ENCODE measurements at places on chromosomes 3 and 15.

- DNase-seq = no peak
Observed at GRCh38 chr15:100994597-100995446, 75.7 kb downstream of the LRRK1 start.

DNA sequence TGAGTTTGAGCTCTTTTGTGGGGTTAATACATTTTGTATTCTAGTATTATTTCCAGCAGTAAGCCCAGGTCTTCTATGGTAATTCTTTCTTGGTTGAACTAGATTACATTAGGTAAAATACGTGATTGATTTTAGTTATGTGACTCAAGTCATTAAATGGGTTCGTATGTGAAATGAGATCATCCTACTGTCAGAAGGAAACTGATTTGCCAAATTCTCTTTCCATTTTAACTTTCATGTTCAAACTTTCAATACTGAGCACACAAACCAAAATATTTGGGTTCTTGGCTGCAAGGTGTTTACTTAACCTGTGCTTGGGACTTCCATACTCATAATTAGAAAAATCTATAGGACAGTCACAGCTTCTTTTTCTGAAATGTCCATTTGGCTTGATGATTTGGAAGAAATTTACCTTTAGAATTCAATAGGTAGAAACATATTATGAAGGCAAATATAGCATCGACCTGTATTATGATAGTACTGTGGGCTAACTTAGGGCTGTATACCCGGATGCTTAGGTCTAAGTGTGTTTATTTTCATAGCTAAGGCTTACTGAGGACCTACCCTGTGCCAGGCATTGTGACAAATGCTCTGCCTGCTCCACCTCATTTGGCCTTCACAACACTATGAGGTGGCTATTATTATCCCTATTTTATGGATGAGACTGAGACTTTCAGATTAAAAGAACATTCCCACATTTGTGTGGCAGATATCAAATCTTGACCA is 631.8 kb upstream of the GRM7 start:
- no peak for DNase-seq

- no peak for DNase-seq
Observed at GRCh38 chr3:127417709-127418559, 130.1 kb upstream of the PRR20G start.

- no peak for DNase-seq
Observed at GRCh38 chr3:183584246-183584913, 28.9 kb upstream of the KLHL6 start.

- DNase-seq = no peak
Observed at GRCh38 chr3:106792716-106793115, 584.5 kb upstream of the CCDC54 start.

- no peak for DNase-seq
Observed at GRCh38 chr3:98603580-98603979, 10.2 kb upstream of the CPOX start.

- no peak for DNase-seq
Observed at GRCh38 chr15:96247621-96248305, 82.7 kb upstream of the NR2F2 start.

DNA sequence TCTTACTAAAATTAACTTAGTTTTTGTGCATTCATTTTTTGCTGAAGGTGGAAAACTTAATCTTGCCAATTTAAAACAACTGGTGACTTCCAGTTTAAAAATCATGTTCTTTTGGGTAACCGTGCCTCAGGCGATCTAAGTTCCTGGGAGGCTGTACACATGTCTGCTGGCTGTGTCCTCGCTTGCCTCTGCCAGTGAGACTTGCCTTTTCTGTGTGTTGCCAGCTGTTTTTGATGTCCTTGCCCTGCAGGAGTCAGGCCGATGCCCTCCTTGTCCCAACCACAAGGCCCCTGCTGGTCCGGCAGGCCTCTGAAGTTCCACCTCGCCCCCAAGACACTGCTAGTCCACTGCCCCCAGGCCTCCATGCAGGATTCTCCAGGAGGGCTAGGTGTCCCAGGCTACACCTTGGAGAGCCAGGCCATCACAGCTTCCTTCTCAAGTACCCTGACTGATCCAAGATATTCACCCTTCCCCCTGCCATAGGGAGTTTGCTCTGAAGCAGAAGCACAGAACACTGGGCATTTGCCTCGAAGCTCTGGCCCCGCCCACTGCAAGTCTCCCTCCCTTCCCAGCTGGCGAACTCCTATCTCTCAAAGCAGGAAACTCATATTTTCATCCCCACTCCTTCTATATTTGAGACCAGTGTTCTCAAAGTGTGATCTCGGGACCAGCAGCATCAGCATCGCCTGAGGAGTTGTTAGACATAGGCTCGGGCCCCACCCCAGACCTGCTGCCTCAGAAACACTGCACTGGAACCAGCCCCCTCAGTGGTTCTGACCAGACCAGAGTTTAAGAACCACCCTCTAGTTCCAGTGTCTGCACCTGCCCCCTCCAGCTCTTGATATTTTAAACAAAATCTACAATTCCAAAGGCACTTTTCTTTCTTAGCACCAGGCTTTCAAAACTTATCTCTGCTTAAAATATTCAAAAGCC is 185.8 kb upstream of the UBE2E1 start:
- DNase-seq = no peak

DNA sequence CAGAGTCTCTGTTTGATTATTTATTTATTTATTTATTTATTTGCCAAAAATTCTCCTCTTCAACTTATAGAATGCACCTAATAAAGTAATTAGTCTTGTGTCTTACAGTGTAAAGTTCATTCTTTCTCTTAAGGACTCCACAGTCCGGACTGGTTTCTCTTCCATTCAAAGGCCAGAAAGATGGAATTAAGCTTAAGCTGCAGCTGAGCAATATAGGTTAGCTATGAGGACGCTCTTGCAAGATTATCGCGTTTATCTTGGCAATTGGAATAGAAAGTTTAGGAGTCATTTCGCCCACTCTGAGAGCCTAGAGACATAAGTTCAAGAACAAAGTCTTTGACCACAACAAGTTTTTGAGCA is 15.0 kb downstream of the TAGLN3 start:
- DNase-seq = no peak

DNA sequence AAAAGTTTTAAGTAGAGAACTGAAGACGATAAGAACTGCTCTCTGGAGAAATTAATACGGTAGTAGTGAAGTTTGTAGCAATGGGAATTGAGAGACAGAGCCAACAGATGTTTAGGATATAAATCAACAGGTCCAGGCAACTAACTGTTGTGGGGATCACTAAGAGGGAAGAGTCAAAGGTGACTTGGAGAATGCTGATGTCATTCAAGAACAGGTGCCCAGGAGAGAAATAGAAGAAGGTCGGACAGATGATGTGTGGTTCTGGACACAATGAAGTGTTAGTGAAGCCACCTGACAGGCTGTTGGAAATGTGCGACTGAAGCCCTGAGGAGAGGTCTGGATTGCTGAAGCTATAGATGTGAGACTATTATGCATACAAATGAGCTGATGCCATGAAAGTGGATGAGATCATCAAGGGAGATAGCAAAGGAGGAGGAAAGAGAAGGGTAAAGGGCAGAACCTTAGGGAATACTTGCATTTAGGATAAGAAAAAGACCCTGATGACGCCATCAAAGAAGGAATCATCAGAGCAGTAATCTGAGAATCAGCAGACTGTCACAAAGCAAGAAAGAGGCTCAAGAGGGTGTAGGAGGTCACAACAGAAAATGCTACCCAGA is 183.7 kb downstream of the FRMD5 start:
- no peak for DNase-seq

DNA sequence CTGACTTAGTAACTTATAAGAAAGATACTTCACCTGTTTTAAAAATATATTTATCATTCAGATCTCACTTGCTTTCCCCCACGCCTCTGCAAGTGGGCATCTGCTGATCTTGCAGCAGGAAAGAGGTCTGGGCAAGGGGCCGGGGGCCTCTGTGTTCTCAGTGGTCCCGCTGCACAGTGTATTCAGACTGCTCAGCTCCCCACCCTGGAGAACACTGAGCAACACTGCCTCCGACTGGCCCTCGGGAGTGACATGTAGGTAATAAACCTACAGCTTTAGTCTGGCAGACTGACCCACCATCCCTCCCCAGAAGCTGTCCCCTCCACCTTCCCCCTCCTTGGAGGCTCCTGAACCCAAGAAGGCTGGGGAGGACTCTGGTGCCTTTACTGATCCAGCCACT is 43.8 kb downstream of the GABRB3 start:
- DNase-seq = no peak

- DNase-seq = no peak
Observed at GRCh38 chr3:31249545-31249944, 283.2 kb upstream of the STT3B start.

DNA sequence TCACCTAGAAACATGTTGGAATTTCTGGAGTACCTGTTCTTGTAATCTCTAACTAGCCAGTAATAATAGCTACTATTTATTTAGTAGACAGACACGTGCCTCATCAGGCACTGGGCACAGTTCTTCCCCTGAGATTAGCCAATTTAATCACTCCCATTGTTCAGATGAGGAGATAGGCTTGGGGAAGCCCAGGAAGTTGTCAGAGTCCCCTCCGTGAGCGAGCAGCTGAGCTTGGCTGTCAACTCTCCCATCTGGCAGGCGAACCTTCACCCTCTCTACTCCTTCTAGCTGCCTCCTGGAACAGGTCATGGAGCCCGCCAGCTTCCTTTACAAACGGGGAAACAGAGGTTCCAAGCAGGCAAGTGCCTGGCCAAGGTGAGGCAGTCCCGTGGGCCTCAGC is 31.1 kb upstream of the FGD5 start:
- no peak for DNase-seq

DNA sequence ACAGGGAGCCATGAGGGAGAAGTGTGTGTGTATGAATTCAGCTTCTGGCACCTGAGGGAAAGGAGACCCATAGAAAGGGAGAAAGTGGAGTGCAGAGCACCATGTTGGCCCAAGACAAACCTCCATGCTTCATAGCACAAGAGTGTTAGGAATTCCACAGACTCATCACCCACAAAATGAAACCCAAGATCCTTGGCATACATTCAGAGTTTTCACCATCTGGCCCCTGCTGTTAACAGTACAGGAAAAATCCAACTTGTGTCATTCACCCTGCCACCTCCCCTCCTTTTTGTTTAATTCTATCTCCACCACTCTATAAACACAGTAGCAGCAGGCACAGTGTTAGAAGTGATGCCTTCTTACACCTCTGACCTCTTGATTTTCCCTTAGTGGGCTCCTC is 60.0 kb upstream of the MNS1 start:
- DNase-seq = no peak

GRCh38 chr3:169940470-169941181 is 26.0 kb upstream of the SEC62 start:
- DNase-seq = no peak

DNA sequence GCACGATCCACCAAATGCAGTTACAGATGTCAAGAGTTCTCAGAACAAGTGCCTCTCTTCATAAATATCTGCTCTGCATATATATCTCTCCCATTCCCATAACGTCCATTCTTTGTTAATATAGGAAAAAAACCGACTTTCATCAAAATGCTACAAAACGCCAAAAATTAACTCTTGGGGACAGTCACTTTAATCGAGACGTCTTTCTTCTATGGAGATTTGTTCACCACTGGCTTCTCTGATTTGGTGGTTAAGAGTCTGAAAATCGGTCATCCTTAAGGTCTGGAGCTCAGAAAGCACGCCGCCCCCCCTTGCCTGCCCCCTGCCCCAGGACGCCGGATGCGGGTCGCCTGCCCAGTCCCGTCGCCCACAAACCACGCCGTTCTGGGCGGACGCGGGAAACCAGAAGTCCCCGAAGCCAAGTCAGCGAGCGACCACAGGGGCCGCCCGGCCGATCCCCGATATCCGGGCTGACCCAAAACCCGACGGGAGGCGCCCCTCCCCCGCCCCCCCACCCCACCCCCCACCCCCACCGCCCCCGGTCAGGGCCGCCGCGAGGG is 252.7 kb downstream of the TJP1 start:
- no peak for DNase-seq

DNA sequence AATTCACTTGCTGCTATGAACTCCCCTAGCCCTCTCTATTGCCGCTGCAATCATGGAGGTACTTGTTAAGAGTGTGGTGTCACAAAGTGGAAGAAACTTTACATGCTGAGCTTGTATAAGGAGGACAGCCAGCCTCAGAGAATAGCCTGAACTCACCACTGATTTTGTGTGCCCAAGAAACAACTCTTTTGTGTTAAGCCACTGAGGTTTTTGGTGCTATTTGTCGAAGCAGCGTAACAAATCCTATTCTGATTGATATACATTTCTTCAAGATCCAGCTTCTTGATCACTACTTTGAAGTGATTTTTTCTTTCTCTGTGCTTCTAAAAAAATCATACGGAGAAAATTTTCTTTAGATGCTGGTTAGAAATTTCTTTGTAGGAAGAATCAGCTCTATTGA is 132.4 kb downstream of the MEIS2 start:
- DNase-seq = no peak

DNA sequence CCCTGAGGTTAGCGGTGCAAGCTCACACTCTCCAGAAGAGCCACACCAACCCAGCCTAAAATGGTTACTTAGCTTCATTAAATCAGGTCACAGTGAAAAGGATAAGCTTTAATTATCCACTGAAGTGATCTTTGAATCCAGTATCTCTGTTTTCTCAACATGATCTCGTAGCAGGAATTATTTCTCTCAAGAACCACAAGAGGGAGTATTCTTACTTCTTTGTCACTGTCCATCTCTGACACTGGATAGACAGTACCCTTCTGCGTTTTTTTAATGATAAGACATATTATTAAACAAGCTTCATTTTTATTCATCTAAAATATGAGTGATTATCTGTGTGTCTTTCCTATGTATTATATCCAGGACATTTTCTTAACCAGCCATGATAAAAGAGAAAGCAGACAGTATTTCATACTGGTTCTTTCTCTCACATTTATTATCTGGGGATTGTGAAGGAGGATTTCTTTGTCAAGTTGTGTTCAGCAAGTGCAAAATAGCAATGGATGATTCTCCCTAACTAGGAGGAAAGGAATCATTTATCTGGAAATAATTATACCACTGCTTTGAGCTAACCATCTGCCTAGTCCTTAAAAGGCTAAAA is 105.4 kb upstream of the CCDC54 start:
- no peak for DNase-seq

- DNase-seq = no peak
Observed at GRCh38 chr15:79956354-79956939, 14.5 kb downstream of the BCL2A1 start.

Measured in activated CD4-positive, alpha-beta T cell treated with anti-CD3 and anti-CD28 coated beads, Interleukin-2, amount 50 U/mL, for 4 hours (primary cell).